ENCODE measurements at places on chromosomes 1 and 21. TPM values are rescaled to one million over a fixed set of nuclear protein-coding genes. Genes with fewer than 3 reads are reported as not detected.

RGS8 gene
- total RNA-seq = not detected

GUCA2A gene
- total RNA-seq = not detected

DYNLT5 gene
- not detected for total RNA-seq

LORICRIN gene
- total RNA-seq = not detected

NBPF3 gene
- total RNA-seq = 8.8 TPM

LRRC53 gene
- not detected for total RNA-seq

SHISAL2A gene
- total RNA-seq = not detected

TEDDM1 gene
- not detected for total RNA-seq

FTCD gene
- not detected for total RNA-seq

GPR89A gene
- total RNA-seq = 20.8 TPM

PRPF38B gene
- total RNA-seq = 14.6 TPM

C1orf210 gene
- total RNA-seq = not detected

PLA2G4A gene
- 18.6 TPM for total RNA-seq

OR2L2 gene
- not detected for total RNA-seq

NKAIN1 gene
- total RNA-seq = 0.50 TPM

CRYBG2 gene
- total RNA-seq = not detected

ETS2 gene
- total RNA-seq = 23.5 TPM

RNU1-3 gene
- total RNA-seq = under 0.01 TPM

TFF2 gene
- total RNA-seq = not detected

SPOCD1 gene
- total RNA-seq = 18.3 TPM

PLA2G2C gene
- total RNA-seq = not detected

SEMA4A gene
- not detected for total RNA-seq

AMY1B gene
- not detected for total RNA-seq

KCNN3 gene
- 0.19 TPM for total RNA-seq

C4BPA gene
- not detected for total RNA-seq

OR2T35 gene
- not detected for total RNA-seq

ICOSLG gene
- total RNA-seq = 0.93 TPM

PROX1 gene
- 1.00 TPM for total RNA-seq

PAPPA2 gene
- 0.31 TPM for total RNA-seq

TFF3 gene
- total RNA-seq = not detected

ARMH1 gene
- 2.2 TPM for total RNA-seq

LCE5A gene
- total RNA-seq = not detected

TDRD10 gene
- total RNA-seq = 0.37 TPM

CD1D gene
- 1.3 TPM for total RNA-seq

IGSF3 gene
- total RNA-seq = 1.3 TPM

HIPK1 gene
- 19.8 TPM for total RNA-seq

LY9 gene
- not detected for total RNA-seq

FAAP20 gene
- total RNA-seq = 32.9 TPM

SIK1 gene
- 3.4 TPM for total RNA-seq

RBBP5 gene
- 12.1 TPM for total RNA-seq

LCE3C gene
- total RNA-seq = not detected

TARS2 gene
- total RNA-seq = 12.0 TPM

CENPS gene
- 2.1 TPM for total RNA-seq

GNPAT gene
- 21.4 TPM for total RNA-seq

KRTAP13-2 gene
- total RNA-seq = not detected

CD48 gene
- total RNA-seq = not detected

SPATA45 gene
- not detected for total RNA-seq

GADD45A gene
- total RNA-seq = 83.0 TPM

PHTF1 gene
- 11.6 TPM for total RNA-seq

CATSPERE gene
- 0.83 TPM for total RNA-seq

C1orf226 gene
- total RNA-seq = 1.7 TPM

All from cardiac ventricle fibroblast (primary cell).